ENCODE measurements at places on chromosomes 7 and 10.

- no peak for DNase-seq
Observed at GRCh38 chr7:40761762-40762560, 627.2 kb downstream of the SUGCT start.

DNA sequence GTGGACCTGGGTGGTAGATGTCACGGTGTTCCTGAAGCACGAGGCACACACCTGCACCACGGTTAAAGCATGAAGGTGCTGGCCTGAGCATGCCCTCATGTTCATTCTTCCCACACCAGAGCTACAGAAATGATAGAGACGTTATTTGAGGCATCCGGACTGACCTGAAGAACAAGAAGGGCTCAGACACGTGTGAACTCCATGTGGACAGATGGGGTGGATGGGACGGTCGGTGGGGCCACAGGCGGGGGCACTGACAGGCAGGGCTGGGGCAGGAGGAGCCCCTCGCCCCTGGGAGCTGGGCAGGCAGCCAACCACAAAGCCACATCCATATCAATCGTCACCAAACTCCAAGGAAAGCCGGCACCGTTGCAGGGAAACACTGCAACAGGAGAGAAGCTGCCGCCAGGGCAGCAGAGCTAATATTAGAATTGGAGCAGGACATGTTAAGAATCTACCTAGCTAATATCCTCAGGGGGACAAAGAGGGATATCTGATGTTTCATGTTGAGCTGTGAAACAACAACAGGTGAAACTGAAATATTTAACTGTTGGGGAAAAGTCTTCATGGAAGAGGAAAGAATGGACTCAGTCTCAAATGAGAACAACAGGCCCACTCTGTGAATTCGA, 37.8 kb upstream of the DIP2C start:
- DNase-seq = no peak

DNA sequence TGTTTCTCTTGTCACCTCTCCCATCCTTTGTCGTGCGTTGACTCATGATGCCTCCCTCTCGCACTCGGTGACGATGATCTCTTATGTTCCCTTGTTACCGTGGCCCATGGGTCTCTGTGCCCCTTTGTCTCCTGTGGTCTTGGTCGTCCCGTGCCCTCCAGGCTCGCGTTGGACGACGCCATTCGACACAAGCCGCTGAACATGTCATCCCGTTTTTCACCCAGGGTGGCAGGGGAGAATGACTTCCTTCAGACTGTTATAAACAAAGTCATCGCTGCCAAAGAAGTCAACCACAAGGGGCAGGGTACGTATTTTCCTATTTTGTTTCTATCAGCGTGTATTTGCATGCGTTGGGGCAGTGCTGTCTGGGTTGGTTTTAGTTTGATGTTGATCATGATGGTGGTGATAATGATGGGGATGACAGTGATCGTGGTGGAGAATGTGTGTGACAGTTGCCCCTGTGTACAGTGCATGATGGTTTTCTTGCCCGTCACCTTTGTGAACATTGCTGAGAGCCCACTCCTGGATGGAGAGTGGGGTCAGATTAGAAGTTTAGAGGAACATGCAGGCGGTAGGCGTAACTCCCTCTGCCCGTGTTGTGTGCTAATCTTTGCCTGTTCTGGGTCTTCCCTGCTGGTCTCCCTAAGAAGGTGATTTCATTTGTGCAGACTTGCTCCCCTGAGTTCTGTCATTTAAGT, 107.0 kb downstream of the DOCK1 start:
- no peak for DNase-seq

DNA sequence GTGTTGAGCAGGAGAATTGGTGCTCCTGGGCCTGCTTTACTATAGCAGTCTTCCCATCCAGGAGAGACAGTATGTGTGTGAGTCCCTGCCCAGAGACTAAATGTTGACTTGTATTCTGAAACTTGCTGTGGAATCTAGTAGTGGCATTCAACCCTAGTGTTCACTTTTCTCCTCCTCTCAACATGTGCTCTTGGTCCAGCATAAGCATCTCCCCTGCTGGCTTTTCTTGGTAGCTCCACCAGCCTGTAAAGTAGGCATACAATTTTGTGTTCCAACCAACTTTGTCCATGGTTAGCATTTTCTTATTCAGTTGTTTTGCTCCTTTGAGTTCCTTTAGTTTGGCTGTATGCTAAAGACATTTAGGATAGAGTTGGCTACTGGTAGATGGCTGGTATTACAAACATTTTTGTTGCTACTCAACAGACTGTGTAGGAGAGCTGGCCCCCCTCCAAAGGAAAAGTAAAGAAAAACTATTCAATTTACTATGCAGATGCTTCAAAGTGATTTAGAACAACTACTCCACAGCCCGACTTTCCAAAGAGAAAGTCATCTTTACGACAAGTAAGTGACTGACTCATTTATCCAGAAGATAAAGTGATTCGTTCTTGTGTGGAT, 46.0 kb downstream of the ASB4 start:
- no peak for DNase-seq

DNA sequence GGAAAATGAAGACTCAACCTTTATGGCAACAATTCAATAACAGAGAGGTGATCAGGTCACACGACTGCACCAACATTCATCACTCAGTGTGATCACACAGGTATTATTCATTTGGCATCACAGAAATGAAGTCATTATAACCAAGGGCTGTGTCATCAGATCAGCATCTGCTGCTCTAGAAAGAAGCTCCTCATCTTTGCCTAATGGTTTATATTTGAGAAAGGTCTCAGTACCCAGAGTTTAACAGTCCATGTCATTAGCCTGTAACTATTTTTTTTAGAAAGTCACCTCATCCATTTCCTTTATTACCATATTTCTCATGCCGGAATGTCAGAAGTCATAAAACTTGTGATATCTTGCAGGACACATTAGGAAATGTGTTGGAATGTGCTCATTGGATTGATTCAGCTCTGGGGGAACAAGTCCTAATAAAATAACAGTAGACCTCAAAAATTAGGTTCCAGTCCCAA, 45.1 kb upstream of the PRKG1 start:
- DNase-seq = no peak

GRCh38 chr10:59387951-59388670, 25.8 kb upstream of the FAM13C start:
- no peak for DNase-seq

GRCh38 chr7:33448035-33448434, 318.7 kb downstream of the BBS9 start:
- DNase-seq = no peak

DNA sequence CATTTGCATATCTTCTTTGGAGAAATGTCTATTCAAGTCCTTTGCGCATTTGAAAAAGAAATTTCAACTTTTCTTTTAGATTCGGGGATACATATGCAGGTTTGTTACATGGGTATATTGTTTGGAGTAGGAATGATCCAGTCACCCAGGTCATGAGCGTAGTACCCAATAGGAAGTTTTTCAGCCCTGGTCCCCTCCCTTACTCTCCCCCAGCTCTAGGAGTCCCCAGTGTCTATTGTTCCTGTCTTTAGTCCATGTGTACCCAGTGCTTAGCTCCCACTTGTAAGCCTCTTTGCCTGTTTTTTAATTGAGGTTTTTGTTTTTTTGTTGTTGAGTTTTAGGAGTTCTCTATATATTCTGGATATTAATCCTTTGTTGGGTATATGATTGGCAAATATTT, 63.3 kb downstream of the SND1 start:
- DNase-seq = no peak

GRCh38 chr7:836429-836828, 4.2 kb downstream of the SUN1 start:
- no peak for DNase-seq

DNA sequence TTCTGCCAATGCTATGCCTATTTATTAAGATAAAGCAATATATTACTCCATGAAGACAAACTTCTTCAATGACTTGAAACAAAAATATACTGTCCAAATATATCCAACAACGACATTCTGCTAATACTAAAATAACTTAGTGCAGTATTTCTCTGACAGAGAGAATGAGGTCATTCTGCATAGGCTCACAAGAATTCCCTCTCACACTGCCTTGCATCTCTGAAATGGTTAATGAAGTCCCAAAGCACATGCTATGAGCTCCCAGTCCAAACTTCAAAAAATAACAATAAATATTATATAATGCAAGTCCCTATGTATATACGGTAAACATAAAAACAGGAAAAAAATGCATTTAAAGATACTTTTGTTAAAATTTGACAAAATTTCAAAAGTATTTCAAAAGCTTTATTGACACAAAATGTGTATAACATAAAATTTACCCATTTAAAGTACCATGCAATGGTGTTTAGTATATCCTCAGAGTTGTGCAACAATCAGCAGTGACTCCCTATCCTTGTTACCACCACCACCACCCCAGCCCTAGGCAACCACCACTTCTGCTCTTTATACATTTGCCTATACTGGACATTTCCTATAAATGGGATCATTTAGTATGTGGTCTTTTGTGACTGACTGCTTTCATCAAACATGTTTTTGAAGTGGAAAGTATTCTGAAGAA, 27.6 kb downstream of the CHCHD3 start:
- DNase-seq = no peak

GRCh38 chr7:18855796-18856195, 261.6 kb downstream of the TWIST1 start:
- DNase-seq = no peak

DNA sequence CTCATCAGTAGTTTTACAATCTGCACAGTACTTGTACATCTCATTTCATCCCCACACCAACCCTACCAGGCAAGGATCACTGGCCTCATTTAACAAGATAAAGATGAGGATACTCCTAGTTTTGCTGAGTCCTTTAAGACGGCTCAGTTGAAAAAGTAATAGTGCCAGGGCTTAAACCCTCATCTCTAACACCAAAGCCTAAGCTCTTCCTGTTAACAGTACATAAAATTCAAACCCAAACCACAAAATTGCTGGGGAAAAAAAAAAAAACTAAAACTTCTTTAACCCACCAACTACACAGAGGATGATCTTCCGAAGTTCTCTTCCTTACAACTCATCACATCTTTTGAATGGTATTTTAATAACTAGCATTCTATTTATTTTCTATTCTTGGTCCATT, 1.3 kb downstream of the SAR1A start:
- no peak for DNase-seq

- DNase-seq = no peak
Observed at GRCh38 chr10:20429742-20430141, 467.4 kb downstream of the NEBL start.

- no peak for DNase-seq
Observed at GRCh38 chr7:55070271-55070743, 51.5 kb downstream of the EGFR start.

DNA sequence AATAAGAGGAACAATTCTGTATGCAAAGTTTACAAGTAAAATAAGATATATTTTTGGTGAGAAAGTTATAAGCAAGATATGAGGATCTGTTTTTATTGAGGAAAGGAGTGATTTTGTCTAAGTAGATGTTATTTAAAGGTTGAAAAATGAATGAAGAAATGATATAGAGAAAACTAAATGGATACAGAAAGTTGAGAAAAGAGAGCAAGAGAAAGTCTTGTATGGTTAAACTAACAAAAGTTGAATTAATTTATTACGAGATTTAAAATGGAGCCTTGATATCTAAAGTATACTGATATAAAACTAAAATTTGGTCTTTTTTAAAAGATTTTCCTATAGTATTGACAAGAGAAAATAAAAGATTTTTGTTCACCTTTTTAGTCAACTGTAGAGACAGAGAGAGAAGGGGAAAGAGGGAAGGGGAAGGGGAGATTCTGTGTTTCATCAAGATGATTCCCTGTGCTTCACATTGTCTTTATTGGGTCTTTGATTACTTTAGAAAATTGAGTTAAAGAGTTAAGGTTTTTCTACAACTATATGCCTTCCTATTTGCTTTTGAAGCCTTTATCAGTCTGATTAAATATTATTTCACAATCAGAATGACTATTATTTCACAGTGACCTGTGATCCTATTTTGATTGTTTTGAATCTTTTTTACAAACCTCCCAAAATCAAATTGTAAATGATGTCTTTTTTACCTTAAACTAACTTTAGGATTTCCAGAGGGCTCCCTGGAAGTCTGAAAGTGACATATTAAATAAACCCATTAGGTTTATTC, 10.7 kb downstream of the SHTN1 start:
- DNase-seq = no peak

GRCh38 chr10:42177077-42177792, 461.1 kb downstream of the ZNF33B start:
- DNase-seq = no peak

DNA sequence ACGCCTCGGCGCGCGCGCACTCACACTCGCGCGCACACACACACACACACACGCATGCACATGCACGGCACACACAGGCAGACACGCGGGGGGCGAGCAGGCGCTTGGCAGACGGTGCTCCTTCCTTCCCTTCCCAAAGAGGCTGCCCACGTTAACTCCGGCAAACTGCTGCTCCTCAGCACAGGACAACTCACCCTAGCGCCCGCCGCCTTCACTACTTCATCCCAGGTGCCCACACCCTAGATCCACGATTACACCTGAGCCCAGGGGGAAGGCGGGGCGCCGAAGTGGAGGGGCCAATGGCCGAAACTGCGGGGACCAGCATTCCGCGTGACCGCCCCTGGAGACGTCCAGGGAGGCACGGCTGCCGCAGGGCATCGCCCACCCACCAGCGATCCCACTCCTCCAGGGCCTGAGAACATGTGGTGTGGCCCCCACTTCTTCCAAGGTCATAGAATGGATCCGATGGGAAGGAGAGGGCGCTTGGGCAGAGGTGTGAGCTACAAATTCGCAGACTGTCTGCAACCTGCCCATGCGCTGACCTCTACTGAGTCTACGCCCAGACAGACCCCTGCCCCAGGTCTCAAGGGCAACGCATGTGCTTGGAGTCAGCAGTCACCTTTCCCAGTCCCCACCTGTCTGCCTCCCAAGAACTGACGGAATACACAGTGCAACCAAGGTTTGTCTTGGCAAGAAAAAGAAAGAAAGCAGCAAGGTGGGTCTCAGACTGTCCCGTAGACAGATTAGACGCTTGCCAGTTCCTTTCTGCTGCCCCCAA, 74.6 kb downstream of the CALN1 start:
- DNase-seq = no peak

GRCh38 chr7:16202303-16202702, 219.0 kb downstream of the CRPPA start:
- no peak for DNase-seq

DNA sequence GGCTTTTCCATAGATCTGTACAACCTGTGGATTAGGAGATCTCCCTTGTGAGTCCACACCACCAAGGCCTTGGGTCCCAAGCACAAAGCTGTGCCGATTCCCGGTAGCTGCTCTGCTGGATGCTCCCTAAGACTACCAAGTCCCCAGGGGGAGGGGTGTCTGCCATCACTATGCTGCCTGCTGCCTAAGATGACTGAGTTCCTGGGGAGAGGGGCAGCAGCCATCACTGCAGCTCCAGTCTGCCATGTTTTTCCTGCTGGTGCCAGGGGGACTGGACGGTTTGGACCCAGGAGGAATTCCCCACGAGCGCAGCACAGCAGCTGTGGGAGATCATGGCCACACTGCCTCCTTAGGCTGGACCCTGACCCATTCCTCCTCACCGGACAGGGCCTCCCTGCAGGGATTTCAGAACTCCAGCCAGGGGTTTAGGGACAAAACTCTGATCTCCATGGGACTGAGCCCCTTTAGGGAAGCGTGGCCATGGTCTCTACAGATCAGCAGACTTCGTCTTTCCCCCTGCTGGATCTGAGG, 1049.8 kb downstream of the SORCS1 start:
- DNase-seq = no peak

Measured in activated T-helper 1 cell treated with anti-CD3 and anti-CD28 coated beads, Interleukin-12 subunit alpha, Interleukin-12 subunit beta, Interleukin-2, Interleukin-4 antibody, amounts not matched to agents 30 ng/mL and 10 ng/mL and 1 ng/mL, durations not matched to agents 14 hours and 24 hours and 36 hours (primary cell).